Epithelial cell of proximal tubule (primary cell): ENCODE measurements at places on chromosomes 5 and 9.

DNA sequence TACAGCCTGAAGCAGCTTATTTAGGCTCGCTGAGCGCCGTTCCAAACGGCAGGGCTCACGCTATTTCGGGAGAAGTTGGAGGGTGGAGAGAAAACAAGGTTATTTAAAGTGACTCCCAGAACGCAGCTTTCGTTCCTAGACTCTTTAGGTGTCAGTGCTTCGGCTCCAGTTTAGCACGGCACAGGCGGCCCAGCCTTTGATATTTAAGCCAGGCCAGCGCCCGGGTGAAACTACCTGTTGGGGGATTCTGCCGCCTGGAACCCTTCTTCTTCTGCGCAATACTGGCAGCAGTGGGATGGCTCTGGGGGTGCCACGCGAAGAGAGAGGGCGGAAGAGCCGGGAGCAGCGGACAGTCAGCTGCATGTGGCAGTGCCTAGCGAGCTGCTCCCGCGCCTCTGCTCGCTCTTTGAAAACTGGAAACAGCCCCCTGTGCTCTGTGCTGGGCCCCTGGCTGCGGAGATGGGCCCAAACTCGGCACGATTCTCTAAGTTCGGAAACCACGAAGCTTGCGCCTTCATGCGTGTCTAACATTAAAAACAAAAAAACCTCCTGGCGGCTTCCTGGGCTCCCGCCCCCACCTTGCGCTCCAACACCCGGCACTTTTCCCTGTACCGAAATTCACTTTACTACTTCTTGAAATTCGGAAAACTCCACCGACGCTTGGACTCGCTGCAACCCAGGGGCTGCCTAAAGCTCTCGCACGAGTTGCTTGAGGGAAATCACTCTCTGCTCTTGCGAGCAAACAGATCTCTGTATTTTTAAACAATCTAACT is 34.6 kb upstream of the NFIB start:
- no peak for DNase-seq

DNA sequence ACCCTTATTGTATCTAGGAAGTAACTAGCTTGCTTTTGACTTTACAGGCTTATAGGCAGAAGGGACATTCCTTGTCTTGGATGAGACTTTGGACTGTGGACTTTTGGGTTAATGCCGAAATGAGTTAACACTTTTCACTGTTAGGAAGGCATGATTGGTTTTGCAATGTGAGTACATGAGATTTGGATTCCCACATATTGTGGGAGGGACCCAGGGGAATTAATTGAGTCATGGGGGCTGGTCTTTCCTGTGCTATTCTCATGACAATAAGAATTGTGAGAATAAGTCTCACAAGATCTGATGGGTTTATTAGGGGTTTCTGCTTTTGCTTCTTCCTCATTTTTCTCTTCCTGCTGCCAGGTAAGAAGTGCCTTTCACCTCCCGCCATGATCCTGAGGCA is 417.5 kb downstream of the HINT1 start:
- no peak for DNase-seq

GRCh38 chr5:102668220-102668932 is 86.7 kb upstream of the PAM start:
- no peak for DNase-seq

DNA sequence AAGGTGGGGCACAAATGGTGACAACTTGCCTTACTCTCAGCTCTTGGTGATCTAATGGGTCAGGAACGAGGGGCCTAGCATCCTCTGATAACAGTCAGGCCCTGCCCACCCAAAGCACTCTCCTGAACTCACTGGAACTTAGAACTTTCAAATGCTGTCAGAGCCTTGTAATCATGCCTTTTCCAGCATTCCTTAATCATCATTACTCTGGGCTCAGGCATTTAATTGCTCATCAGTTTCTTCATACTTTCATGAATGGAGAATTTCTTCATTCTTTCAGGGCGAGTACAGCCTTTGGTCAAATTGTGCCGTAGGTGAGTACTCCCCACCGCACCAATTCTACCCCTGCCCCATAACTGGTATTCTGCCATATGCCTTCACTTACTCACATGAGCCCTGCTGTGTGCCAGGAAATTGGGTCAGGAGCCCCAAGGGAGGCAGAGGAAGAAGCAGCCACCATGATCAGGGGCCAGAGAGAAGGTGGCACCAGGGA is 30.2 kb upstream of the DUSP1 start:
- peak; percentile 88 for DNase-seq

GRCh38 chr9:101311758-101312420 is 72.9 kb downstream of the BAAT start:
- DNase-seq: peak; percentile 49
